Retina (tissue), 1 donor: ENCODE measurements at places on chromosomes 7 and 10.

DNA sequence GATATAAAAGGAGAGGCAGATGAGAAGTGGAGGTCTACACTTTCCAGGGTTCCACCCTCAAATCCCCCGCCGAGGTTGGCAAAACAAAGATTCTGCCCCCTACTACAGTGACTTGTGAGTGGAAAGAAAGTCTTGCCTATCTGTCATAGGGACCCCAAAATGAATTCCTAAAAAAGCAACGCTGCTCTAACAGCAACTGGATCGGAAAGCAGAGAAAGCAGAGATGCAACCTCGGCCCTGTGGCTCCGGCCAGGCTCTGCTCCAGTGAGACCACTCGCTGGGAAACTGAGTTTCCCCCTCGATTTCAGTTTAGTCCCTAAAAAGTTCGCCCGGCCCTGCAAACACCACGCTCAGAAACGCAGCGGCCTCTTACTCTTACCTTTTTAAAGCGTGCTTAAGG, 297.9 kb upstream of the NFE2L3 start:
- peak; percentile 61 for DNase-seq

DNA sequence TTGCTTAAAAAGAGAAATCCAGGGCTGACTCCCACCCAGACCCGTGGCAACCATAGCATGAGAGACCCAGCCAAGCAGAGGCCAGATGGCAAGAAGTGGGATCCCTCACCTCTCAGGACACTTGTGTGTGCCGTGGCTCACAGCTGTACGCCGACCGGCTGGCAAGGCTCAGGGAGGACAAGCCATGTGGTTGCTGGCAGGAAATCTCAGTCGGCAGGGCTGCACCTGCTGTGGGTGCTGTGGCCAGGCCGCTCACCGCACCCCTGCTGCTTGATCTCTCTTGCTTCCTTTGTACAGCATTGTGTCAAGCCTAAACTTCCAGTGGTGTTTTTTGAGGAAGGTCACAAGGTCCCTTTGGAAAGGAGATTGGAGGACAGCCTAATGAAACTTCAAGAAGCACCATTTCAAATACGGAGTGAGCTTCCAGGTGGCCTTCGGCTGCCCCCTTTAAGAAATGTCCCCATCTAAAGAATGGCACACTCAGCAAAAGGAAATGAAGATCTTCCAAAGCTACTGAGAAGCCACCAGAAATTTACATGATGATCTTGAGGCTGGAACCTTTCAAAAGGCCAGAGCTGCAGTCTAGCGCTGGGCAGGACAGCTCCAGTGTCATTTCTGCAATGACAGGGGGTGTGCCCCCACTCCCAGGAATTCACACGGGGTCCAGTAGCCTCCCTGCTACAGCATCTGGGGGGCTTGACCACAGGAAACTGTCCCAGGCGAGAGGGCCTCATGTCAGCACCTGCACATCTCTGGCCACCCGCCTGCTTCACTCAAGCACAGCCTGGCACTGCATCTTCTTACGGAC, 409.0 kb upstream of the MGMT start:
- no peak for DNase-seq

DNA sequence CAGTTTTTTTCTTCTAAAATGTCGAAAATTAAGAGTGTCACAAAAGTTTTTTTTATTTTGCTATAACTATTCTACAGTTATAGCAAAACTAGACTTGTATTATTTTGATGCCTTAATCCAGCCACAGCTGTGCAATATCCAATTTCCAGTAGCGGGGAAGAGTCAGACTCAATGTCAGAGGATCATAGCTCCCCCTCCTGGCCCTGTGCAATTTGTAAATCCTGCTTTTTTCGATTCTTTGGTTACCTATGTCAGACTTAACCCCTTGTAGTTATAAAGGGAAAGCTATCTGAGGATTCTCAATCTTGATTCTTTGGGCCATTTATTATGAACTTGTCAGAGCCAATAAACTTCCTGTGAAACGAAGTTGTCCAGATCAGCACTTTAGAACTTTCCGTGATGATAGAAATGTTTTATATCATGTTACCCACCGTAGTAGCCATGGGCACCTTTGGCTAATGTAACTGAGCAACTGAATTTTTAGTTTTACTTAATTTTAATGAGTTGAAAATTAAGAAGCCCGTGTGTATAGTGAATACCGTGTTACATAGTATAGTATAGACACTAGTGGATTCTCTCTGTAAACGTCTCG, 87.7 kb upstream of the PRKCQ start:
- DNase-seq, result peak; percentile 18

DNA sequence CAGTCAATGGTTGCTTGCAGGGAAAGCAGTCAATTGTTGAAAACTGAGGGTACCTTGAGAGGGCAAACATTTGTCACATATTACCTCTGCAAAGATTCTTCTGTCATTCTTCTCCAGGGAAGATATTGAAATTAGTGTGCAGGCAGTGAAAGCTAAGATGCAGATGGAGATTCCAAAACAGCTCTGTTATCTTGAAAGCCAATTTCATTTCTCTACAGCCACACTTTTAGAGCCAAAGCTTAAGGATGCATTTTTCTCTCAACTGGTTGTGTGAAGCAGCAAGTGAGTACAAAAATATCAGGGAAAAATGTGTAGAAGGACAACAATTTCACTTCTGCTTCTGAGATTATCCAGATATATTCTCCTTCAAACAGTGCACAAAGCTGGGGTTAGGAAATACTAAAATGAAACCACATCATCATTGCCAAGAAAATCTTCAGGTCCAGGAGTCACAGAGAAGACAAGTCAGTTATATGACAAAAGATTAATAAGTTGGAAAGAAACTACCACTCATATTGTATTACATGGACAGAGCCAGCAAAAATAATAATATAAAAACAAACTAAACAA, 16.3 kb downstream of the SGMS1 start:
- no peak for DNase-seq

DNA sequence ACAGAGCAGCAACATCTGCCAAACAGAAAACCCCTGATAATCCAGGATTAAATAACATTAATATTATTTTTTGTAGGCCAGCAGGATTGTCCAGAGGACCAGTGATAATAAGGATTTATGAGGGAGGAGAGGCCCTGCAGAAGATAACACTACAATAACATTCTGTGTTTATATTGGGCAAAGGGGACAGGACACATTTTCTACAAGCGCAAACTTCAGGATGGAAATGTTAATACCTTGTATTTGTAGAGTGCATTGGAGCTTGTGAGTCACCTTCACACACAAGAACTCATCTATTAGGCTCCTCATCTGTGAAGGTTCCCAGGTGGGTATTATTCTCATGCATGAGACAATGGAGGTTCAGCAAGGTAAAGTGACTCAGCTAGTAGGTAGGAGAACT, 51.0 kb downstream of the BAMBI start:
- DNase-seq, result no peak

GRCh38 chr10:88933564-88933963, 19.0 kb downstream of the ACTA2 start:
- DNase-seq, result no peak

- peak; percentile 74 for DNase-seq
Measured at GRCh38 chr7:101308245-101309085, 13.1 kb downstream of the IFT22 start.

GRCh38 chr7:30788640-30789333, 17.6 kb downstream of the MINDY4 start:
- no peak for DNase-seq

DNA sequence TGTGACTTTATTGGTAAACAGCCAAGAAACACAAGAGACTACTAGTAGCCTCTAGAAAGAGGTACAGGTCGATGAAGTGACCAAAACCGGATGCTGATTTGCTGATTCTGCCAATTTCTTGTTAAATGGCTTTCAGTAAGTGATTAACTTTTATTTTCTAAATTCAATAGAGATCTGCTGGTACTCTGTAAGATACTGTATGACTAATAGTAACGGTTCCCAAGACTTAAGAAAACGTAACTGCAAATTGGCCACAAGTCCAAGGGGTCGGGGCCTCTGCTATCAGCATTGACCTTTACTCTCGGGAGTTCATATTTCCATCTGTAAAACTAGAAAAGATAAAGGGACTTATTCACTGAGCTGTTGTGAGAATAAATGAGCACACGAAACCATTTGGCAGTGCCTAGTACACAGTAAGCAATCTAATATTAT, 1.4 kb downstream of the FAM3C start:
- no peak for DNase-seq

DNA sequence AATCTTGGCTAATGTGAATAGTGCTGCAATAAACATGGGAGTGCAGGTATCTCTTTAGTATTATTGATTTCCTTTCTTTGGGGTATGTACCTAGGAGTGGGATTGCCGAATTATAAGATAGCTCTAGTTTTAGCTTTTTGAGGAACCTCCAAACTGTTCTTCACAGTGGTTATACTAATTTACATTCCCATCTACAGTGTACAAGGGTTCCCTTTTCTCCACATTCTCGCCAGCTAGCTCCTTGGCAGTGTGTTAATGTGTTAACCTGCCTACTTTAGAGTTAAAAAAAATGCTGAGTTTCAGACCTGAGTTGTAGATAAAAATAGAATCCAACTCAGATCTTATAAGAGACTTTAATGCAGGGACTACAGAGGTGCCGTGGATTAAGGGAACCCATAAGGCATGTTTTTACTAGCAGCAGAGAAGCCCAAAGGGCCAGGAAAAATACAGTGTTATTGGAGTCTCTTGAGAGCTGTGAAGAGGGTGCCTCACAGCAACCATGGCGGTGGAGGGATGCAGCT, 35.4 kb downstream of the CDK13 start:
- no peak for DNase-seq

DNA sequence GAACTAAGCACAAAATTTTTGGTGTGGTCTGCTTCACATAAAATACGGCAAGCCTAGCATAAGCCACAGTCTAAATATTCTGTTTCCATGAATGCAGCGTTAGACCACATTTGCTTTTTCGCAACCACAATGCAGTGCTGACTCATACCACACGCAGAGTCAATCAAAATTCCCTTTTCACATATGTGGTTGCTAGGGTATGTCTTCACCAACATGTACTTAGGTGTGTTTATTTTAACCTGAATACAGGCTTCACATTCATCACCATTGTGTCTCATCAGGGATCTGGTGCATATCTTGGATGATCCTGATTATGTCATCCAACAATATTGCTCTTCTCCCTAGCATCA, 90.8 kb downstream of the CHN2 start:
- no peak for DNase-seq

DNA sequence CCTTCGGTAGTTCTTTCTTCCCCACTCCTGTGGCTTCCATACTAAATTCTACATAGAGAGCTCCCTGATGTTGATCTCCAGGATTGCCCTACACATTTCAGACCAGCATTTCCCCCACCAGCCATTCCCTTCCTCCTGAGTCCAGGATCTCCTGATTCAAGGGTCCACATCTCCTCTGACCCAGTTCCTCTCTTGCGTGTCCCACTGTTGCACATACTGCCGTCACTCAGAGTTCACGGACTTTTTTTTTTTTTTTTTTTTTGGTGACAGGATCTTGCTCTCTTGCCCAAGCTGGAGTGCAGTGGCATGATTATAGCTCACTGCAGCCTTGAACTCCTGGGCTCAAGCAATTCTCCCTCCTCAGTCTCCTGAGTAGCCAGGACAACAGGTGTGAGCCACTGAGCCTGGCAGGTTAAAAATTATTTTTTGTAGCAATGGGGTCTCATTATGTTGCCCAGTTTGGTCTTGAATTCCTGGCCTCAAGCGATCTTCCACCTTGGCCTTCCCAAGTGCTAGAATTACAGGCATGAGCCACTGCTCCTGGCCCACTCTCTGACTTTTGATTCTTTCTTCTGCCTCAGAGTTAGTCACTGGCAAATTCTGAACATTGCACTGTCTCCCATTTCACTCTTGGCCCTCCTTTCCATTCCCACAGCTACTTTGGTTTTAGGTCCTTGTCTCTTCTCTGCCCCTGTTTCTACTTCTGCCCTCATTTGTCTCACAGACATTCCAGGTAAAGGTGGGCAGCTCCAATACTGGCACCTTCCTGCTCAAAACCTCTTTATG, 29.6 kb upstream of the ZRANB1 start:
- DNase-seq, result no peak

- no peak for DNase-seq
Measured at GRCh38 chr10:47077941-47078340, 166.7 kb downstream of the PTPN20 start.

- no peak for DNase-seq
Measured at GRCh38 chr7:2093215-2093842, 139.4 kb downstream of the MAD1L1 start.

GRCh38 chr7:27124096-27124901, 6.3 kb downstream of the HOXA4 start:
- peak; percentile 65 for DNase-seq

DNA sequence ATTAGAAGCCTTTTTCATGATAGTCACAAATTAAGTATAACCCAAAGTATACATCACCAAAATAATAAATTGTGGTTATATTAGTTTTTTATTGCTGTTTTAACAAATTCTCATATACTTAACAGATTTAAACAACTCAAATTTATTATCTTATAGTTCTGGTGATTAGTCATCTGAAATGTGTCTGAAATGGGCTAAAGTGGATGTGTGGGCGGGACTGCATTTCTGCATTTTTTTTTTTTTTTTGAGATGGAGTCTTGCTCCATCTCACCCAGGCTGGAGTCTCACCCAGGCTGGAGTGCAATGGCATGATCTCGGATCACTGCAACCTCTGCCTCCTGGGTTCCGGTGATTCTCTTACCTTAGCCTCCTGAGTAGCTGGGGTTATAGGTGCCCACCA, 891.5 kb upstream of the CELF2 start:
- no peak for DNase-seq

GRCh38 chr10:5741276-5741675, 56.6 kb downstream of the TASOR2 start:
- no peak for DNase-seq

DNA sequence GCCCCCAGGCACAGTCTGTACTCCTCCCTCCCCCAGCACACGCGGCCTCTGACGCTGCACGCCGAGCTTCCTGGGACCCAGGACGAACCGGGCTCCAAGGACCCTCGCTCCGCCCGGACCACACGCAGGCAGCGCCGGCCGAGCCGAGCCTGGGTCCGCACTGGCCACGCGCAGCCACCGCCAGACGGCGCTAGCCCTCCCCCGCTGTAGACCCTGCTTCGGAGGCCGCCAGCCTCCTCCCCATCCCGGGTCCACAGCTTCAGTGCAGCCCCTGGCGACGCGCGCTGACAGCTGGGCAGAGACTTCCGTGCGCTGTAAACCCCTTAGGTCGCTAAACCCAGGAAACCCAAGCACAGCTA, 936 bp upstream of the TCERG1L start:
- peak; percentile 96 for DNase-seq

GRCh38 chr7:54932818-54933543, 85.8 kb upstream of the EGFR start:
- DNase-seq, result peak; percentile 83

- DNase-seq, result no peak
Measured at GRCh38 chr7:29636009-29636351, 72.3 kb downstream of the PRR15 start.

GRCh38 chr10:133329491-133330202, 7.0 kb downstream of the CALY start:
- DNase-seq, result peak; percentile 92

DNA sequence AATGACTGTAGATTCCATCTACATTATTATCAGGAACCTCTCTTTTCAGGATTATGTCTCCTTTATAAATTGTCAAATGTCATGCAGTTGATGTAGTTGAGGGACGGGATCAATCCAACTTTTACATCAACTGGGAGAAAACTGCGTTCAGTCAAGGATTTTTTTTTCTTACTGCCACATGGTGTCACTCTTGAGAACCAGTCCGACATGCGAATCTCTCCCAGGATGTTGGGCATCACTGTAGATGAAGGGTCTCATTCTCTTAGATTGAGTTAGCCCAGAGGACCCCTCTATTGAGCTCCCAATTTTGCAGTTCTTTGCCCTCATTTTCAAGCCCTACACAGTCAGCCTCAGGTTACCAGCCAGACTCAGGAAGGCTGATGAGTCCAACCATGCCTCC, 120.3 kb upstream of the PTPRZ1 start:
- DNase-seq, result peak; percentile 15

- no peak for DNase-seq
Measured at GRCh38 chr7:95376632-95377400, 19.4 kb downstream of the PON3 start.

GRCh38 chr7:115216652-115217051, 294.8 kb downstream of the MDFIC start:
- no peak for DNase-seq
